ENCODE measurements at places on chromosomes 1 and 21. TPM values are rescaled to one million over a fixed set of nuclear protein-coding genes. Genes with fewer than 3 reads are reported as not detected.

- no peak for DNase-seq
- no peak overlapping the region for H3K4me3 ChIP-seq
Measured at GRCh38 chr1:74579425-74579824, 67.0 kb upstream of the LRRC53 start.

DNA sequence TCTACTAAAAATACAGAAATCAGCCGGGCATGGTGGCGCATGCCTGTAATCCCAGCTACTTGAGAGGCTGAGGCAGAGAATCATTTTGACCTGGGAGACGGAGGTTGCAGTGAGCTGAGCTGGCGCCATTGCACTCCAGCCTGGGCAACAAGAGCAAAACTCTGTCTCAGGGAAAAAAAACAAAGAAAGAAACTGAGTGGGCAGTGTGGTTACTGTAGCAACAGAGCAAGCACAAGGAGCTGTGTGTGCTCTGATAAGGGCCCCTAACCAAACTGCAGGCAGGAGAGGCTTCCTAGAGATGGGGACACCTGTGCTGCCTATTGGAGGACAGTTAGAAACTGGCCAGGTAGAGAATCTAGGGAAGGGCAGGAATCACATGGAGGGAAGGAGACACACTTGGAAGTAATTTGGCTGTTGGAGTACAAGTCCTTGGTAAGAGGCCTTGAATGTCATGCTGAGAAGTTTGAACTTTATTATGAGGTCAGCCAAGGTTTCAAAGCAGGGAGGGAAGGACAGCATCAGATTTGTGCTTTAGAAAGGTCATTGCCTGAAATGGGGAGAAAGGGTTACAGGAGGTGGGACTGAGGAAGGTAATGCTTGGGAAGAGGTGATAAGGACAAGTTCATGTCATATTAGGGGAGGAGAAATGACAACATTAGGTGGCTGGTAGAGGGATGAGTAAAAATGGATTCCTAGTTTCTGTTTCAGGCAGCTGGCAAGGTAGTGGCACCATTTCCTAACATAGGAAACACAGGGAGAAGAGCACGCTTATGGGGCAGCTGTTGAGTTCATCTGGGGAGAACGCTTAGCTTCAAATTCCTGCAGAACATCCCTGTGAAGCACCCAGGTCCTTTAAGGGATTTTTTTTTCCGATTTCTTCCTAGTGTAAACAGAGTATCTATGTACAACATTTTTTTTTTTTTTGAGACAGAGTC is 69.2 kb upstream of the ARTN start:
- no peak for DNase-seq
- H3K4me1 ChIP-seq = peaks cover 15% of the 10 kb centered on the region
- no peaks in the 10 kb centered on the region for H3K36me3 ChIP-seq
- no peak overlapping the region for H3K27ac ChIP-seq

GRCh38 chr1:169124459-169124858 is 18.0 kb downstream of the ATP1B1 start:
- no peaks in the 10 kb centered on the region for H3K4me1 ChIP-seq
- DNase-seq = no peak
- H3K4me3 ChIP-seq = no peak overlapping the region
- no peak overlapping the region for H3K27ac ChIP-seq

DNA sequence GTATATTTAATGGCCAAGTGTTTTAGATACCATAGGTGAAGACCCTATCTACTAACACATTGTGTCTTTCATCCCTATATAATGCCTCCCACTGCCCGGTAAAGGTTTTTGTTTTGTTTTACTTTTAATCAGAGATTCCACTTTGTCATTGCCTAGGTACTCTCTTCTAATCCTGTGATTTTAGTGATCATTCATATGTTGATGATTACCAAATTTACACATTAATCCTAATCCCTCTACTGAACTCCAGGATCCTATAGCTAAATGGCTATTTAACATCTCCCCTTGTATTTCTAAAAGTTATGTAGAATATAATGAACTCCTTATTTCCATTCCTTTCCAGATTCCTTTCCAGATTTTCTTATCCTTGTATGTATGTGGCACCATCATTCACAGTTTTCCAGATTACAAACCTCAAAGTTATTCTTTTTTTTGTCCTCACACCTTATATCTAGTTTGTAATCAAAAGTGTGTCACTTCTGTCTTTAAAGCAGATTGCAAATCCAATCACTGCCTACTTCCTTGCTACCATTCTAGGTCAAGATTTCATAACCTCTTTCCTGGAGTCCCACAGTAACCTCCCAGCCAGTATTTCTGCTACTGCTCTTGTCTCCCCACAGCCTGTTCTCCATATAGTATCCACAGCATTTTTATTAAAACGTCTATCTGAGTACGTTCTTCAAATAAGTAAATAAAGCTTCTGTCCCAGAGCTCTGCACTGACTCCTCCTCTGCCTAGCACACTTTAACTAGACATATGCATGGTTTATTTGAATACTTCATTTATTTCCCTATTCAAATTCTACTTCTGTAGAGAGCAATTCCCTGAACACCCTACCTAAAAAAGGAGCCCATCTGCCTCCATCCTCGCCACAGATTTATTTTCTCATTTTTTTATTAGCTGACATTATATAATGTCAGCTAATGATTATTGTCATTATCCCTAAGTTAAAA is 157.8 kb downstream of the KCNT2 start:
- H3K36me3 ChIP-seq = no peaks in the 10 kb centered on the region
- no peaks in the 10 kb centered on the region for H3K4me1 ChIP-seq
- no peak overlapping the region for H3K4me3 ChIP-seq
- H3K27me3 ChIP-seq = no peaks in the 10 kb centered on the region
- DNase-seq = no peak

Gene PI4KB
- total RNA-seq = 50.3 TPM

- no peaks in the 10 kb centered on the region for H3K4me1 ChIP-seq
- H3K27ac ChIP-seq = no peak overlapping the region
- H3K36me3 ChIP-seq = no peaks in the 10 kb centered on the region
- no peaks in the 10 kb centered on the region for H3K27me3 ChIP-seq
- no peak overlapping the region for H3K4me3 ChIP-seq
Measured at GRCh38 chr1:182794676-182795201, 5.2 kb downstream of the NPL start.

DNA sequence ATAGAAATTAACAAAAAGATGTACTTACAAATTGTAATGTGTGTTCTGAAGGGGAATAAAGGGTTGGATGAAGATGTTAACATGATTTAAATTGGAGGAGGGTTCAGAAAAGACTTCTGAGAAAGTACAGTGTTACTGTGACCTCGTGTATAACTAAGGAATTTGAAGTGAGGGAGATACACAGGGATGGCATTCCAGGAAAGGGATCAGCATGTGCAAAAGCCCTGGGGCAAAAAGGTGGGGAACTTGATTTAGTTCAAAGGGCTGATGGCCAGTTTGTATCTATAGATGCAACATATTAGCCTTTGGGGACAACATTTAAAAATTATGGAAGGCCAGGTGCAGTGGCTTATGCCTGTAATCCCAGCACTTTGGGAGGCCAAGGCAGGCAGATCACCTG is 33.3 kb upstream of the DEGS1 start:
- no peak overlapping the region for H3K27ac ChIP-seq
- H3K27me3 ChIP-seq = no peaks in the 10 kb centered on the region
- DNase-seq = no peak
- no peaks in the 10 kb centered on the region for H3K4me1 ChIP-seq
- no peaks in the 10 kb centered on the region for H3K36me3 ChIP-seq

Gene TFF2
- not detected for total RNA-seq

DNA sequence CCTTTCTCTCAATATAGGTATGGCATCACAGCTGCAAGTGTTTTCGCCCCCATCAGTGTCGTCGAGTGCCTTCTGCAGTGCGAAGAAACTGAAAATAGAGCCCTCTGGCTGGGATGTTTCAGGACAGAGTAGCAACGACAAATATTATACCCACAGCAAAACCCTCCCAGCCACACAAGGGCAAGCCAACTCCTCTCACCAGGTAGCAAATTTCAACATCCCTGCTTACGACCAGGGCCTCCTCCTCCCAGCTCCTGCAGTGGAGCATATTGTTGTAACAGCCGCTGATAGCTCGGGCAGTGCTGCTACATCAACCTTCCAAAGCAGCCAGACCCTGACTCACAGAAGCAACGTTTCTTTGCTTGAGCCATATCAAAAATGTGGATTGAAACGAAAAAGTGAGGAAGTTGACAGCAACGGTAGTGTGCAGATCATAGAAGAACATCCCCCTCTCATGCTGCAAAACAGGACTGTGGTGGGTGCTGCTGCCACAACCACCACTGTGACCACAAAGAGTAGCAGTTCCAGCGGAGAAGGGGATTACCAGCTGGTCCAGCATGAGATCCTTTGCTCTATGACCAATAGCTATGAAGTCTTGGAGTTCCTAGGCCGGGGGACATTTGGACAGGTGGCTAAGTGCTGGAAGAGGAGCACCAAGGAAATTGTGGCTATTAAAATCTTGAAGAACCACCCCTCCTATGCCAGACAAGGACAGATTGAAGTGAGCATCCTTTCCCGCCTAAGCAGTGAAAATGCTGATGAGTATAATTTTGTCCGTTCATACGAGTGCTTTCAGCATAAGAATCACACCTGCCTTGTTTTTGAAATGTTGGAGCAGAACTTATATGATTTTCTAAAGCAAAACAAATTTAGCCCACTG is 11.5 kb downstream of the HIPK1 start:
- no peak for DNase-seq
- H3K36me3 ChIP-seq = no peaks in the 10 kb centered on the region
- no peak overlapping the region for H3K27ac ChIP-seq
- H3K4me1 ChIP-seq = peaks cover 4% of the 10 kb centered on the region
- no peaks in the 10 kb centered on the region for H3K27me3 ChIP-seq

Gene ATP6V1G3
- not detected for total RNA-seq

Gene OR2T2
- not detected for total RNA-seq

Gene KRTAP21-2
- total RNA-seq = not detected

- no peaks in the 10 kb centered on the region for H3K27me3 ChIP-seq
- H3K27ac ChIP-seq = no peak overlapping the region
- no peak overlapping the region for H3K4me3 ChIP-seq
- no peaks in the 10 kb centered on the region for H3K4me1 ChIP-seq
- no peak for DNase-seq
- H3K36me3 ChIP-seq = no peaks in the 10 kb centered on the region
Measured at GRCh38 chr1:92797297-92797696, 12.4 kb upstream of the EVI5 start.

GRCh38 chr1:212566522-212567479 is 41.8 kb upstream of the ATF3 start:
- no peaks in the 10 kb centered on the region for H3K27me3 ChIP-seq
- H3K27ac ChIP-seq = peak overlapping the region; percentile 71
- no peaks in the 10 kb centered on the region for H3K36me3 ChIP-seq
- peak overlapping the region; percentile 35 for H3K4me3 ChIP-seq
- no peaks in the 10 kb centered on the region for H3K4me1 ChIP-seq
- DNase-seq = no peak

Measured in ovary (tissue), 10 donors.